Stimulated activated CD4-positive, alpha-beta T cell treated with anti-CD3 and anti-CD28 coated beads, Interleukin-4, amount 100 ng/mL, for 1 hour (primary cell): ENCODE measurements at places on chromosomes 6 and 20.

GRCh38 chr6:105675715-105676397 lies 273.0 kb upstream of the PREP start:
- DNase-seq, result no peak

GRCh38 chr6:152636021-152636608 lies 1.0 kb downstream of the SYNE1 start:
- no peak for DNase-seq

- DNase-seq, result no peak
Measured at GRCh38 chr6:39982720-39983119, 48.5 kb upstream of the MOCS1 start.

DNA sequence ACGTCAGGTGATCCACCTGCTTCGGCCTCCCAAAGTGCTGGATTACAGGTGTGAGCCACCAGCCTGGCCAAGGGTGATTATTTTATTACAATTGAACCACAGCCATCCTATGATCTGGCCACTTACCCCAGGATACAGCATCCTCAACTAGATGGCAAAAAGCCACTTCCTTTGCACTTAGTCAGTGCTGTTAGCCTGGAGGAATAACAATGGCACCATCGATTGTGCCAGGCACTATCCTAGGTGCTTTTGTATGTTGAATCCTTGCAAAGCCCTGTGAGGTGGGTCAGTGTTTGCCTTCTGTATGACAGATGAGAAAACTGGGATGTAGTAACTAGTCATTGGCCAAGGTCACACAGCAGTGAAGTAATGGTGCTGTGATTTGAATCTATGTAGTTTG lies 11.2 kb upstream of the TTPAL start:
- DNase-seq, result no peak

DNA sequence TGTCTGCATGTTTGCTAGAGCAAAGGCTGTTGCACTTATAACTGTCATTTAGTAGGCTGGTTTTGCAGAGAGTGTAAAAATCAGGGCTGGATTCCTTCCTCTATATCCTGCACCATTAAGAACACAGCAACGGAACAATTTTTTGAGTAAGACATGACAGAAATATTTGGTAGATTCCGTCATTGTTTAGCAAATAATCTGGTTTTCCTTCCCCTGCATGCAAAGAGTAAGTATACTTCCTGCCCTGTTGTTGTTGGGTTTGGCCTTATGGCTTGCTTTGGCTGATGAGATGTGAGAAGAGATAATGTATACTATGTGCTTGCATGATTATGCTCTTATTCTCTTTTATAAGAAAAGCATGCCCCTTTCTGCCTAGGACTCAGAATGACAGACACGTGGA lies 23.8 kb downstream of the MANEA start:
- DNase-seq, result no peak

GRCh38 chr6:111764238-111765175 lies 108.7 kb downstream of the FYN start:
- peak; percentile 57 for DNase-seq
